ENCODE measurements at places on chromosomes 12 and 14.

DNA sequence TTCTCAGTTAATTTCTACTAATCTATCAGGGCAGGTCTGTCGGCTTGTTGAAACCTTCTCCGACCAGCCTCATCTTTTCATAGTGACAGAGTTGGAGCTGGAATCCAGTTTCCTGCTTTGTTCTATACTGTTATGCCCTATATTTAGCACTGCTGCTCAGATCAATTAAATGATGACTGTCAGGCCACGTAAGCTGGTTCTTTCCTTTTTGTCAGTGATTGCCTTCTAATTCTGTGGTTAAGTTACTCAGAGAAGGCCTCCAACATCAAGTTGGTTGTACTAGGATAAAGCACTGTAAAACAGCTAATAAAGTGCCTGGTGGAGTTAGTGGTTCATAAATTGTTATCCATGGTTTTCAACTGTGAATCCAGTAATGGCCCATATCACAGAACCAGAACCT, 22.6 kb downstream of the DERA start:
- no peak for DNase-seq

DNA sequence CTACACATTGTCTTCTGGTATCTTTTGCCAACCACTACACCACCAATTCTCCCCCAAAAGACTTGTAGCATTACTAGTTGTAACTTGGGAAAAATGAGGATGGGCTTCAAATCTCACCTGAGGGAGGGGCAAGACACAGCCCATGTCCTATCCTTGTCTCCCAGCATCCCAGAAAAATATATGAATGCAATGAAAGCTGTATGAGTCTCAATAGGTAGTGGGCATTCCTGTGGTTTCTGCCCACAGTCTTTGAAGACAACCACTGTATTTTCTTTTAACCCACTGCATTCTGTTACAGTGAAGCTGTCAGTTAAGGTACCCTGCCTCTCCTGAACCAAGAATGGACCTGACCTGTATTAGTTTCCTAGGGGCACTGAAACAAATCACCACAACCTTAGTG, 336.2 kb upstream of the TMPO start:
- no peak for DNase-seq

DNA sequence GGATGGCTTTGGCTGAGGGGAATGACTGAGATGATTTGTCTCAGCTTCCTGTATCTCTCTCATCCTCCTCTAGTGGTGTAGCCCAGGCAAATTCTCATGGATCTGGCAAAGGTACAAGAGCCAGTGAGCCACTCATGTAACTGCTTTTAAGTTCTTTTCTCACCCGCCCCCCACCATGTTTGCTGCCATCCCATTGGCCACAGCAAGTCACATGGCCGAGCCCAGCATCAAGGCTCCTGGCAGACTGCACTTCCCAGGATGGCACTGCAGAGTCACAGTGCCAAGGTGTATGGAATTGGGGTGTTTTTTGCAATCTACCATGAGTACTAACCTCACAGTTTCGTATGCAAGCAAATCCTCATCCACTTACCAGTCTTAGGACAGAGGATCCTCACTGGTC, 50.9 kb downstream of the CHST11 start:
- peak; percentile 74 for DNase-seq

GRCh38 chr14:100654814-100655740, 67.9 kb upstream of the BEGAIN start:
- peak; percentile 69 for DNase-seq

- no peak for DNase-seq
Observed at GRCh38 chr12:58419196-58419760, 477.9 kb downstream of the ATP23 start.

DNA sequence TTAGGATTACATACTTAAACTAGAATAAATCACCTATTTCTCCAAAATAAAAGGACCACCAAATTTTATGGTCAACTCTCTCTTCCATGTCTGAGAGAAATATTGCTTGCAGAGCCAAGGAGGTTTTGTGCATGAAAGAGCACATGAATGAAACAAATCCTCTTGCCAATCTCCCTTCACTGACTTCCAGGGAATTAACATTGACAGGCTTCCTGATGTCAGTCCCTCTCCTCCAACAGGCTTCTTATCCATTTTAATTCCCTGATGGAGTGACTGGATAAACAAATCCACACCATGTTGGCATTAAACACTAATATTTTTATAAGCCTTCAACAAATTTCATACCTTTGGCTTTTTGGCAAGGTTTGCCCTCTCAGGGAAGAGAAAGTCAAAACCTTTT, 45.3 kb upstream of the CNTN1 start:
- no peak for DNase-seq

DNA sequence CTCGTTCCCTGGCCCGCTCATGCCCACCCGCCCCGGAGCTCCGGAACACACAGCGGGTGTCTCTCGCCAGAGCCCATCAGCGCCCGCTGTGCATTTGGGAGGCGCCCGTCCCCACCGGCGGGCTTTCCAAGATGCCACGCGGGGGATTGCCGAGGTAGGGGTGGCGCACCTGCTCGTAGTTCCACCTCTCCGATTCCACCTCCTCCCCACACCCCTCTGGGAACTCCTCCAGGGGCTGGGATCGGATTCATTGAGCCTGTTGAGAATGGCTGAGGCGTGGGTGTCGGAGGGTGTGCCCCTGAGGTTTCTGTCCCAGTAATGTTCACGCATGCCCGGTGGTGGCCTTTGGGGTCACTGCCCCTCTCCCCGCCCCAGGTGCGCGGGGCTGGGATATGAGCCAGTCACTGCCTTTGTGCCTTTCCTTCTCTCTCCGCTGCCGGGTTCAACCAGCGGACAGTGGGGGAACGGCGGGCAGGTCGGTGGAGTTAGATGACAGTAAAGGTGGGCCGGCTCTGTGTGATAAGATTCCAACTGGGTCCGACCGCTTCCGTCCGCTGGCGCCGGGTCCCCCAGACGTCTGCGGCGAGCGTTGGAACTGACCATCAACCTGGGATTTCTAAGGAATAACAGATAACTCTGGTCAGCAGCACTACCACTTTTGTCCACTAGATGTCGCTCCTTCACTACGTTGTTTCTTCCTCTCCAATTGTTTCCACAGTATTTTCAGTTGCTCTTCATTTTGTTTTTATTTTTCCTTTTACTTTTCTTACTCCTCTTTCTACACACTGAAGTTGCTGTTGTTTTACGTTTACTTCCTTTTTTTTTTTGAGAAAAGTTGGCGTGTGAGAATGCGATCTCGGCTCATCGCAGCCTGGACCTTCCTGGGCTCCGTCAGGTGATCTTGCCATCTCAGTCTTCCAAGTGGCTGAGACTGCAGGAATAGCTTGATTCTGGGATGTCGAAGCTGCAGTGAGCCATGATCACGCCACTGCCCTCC, 178.1 kb upstream of the ALG10B start:
- DNase-seq = no peak

- DNase-seq = no peak
Observed at GRCh38 chr14:61515436-61516117, 179.7 kb upstream of the HIF1A start.

Data from NCI-H2171 (cell line).